ENCODE measurements at places on chromosomes 5 and 9.

DNA sequence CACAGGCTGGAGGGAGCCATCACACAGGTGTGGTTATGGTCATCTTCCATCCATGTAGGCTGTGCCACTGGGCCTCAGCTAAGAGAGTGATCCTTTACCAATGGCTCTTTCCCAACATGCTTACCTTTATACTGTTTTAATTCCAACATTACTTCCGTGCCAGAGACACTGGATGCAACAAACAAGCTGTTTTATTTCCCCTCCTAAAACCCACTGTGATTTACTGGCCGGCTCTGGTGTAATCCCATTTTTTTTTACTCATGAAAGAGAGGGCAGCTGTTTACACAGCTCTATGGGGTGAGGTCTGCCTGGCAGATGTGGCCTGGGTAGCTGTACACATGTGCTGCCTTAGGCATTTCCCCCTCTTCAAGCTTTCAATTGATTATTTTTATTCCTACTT is 58.5 kb downstream of the MACROH2A1 start:
- DNase-seq: no peak

GRCh38 chr5:18687429-18687828 is 1053.2 kb downstream of the TAF11L14 start:
- DNase-seq: no peak

DNA sequence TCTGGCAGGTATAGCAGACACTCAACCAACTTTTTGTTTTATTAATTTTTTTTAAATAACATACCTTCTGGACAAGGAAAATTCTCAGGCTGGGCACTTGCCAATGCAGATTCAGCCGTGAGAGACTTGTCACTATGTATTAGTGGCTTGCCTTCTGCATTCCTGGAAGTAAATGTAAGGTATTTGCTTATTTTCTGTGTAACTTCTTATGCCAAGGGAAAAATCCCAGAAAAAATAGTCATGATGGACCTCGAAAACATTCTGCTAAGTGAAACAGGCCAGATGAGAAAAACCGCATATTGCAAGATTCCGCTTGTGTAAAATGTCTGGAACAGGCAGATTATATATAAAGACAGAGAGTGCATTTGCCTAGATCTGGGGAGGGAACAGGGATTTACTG is 260.3 kb upstream of the DAPK1 start:
- DNase-seq: no peak

- DNase-seq: no peak
These were observed 81.1 kb upstream of the TNFAIP8 start for GRCh38 chr5:119274767-119275130.

DNA sequence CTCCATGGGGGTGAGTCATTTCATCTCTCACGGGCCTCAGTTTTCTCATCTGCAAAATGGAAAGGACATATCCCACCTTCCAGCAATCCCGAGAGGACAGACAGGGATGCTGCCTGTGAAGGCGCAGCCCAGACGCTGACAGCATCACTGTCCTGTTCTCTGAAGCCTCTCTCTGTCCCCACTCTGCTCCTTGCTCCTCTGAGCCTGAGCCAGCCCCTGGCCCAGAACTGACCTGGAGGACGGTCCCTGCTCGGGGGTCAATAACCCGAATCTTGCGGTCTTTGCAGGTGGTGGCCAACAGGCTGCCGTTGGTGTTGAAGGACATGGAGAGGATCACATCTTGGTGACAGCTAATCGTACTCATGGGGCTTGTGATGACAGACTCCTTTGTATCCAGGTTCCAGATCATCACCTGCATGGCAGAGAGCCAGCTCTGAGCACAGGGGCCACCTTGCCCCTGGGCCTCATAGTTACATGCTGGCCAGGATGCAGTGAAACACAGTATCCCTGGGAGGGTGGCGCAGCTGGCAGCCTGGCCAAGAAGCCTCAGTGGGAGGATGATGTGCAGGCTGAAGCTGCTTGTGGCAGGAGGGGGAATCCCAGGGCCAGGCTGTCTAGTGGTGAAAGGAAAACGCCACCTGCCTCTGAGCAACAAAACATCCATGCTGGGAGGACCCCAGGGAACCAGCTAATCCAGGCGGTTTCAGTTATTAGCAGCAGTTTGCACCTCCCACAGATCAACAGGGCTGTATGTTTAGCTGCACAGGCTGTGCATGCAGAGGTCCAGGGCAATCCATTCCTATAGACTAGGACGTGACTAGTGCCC is 14.0 kb upstream of the TRIM14 start:
- no peak for DNase-seq

- no peak for DNase-seq
These were observed 23.2 kb downstream of the PRDM6 start for GRCh38 chr5:123112196-123112595.

DNA sequence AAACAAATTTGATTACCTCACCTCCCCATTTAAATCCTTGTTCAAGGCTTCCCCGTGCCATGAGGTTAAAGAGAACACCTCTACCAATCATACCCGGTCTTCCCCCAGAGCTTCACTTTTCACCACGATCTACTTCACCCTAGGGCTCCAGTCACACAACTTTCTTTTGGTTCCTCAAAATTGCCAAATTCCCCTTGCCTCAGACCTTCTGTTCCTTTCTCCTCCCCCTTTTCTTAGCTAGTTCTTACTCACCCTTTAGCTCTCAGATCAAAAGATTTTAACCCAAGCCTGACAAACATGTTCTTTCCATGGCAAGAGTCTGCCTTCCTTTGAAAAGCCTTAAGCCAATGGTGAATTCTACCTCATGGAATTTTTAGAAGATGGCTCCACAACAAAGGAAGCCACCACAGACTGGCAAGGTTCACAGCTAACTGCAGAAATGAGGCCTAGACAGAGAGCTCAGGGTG is 56.7 kb downstream of the MAPKAP1 start:
- DNase-seq: no peak

GRCh38 chr5:9499498-9499876 is 46.4 kb downstream of the SEMA5A start:
- DNase-seq: no peak

- DNase-seq: no peak
These were observed 800 bp downstream of the AMBP start for GRCh38 chr9:114077162-114077837.

- DNase-seq: no peak
These were observed 96.5 kb downstream of the PPARGC1B start for GRCh38 chr5:149826574-149826973.

- DNase-seq: no peak
These were observed 2.7 kb downstream of the PRDM12 start for GRCh38 chr9:130667120-130667435.

- DNase-seq: no peak
These were observed 11.4 kb upstream of the ASS1 start for GRCh38 chr9:130433168-130433946.

DNA sequence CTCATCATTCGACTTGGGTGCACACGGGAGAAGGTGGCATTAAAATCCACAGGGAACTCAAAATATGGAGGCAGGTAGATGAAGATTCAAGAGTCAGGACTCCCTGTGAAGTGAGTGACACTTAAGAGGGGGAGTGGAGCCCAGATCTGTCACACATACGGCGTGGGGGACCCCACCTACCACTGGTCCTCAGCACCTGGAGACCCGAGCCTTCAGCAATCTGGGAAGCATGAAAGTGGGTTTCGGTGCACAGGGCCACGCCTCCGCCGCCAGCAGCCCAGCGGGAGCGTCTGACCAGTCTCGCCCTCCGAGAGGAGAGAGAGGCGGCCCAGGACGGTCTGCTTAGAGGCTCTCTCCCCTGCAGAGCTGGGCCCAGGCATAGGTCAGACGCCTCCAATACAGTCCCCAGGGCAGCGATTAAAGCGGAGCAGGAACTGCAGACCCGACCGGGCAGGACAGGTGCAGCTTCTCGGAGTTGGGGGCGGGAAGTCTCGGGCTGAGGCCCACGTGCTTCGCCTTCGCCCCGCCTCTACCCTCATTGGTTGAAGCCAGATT is 639 bp upstream of the SLC2A8 start:
- no peak for DNase-seq

GRCh38 chr5:95153511-95153910 is 131.4 kb downstream of the MCTP1 start:
- no peak for DNase-seq

DNA sequence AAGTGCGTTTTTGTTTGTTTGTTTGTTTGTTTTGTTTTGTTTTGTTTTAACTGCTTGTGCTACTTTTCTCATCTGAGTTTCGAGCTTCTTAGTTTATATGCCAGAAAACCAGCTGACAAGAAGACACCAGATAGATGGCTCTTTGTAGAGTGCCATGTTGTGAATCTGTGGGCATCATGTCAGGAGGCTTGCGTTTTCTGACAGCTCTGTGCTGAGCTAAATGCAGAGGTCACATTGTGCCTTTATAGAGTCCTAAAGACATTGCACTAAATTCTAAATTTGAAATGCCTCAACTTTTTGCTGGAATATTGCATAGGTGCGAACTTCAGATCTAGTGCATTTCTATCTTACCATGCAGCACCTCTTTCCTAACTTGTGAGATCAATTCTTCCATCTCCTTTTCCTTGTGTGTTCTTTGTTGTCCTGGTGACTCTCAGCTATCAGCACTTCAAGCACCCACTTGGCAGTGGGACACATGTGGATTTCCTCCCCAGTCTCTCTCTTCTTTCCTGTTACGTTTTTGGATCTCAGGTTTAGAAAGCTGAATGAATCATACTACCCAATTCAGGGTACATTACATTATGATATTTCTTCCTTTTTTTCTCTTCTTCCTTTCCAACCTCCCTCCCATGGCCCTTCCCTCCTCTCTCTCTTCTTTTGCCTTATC is 379.0 kb upstream of the RPS23 start:
- no peak for DNase-seq

GRCh38 chr5:1254196-1254595 is 29.0 kb downstream of the SLC6A18 start:
- no peak for DNase-seq

GRCh38 chr5:129460936-129461710 is 1.0 kb downstream of the ADAMTS19 start:
- DNase-seq: peak; percentile 33

GRCh38 chr5:169499990-169500505 is 83.5 kb upstream of the SPDL1 start:
- DNase-seq: no peak

DNA sequence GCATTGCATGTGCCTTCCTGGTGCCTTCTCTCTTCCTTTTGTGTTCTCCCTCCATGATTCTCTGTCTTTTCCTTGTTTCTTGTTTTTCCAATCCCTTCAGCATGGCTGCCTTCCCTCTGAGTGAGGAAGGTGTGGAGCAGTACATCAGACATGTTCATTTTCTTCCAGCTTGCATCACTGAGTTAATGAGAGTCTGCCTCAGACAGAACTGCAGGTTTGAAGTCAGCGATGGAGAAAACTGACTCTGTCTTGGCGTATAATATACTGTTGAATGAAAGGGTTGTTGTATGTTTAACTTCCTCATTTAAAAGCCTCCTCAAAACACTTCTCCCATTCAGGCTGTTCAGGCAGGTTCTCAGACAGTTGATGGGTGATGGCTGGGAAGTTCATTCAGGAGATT is 129.3 kb downstream of the KDM4C start:
- no peak for DNase-seq

- DNase-seq: no peak
These were observed 545.3 kb upstream of the PTPRD start for GRCh38 chr9:11158063-11158462.

DNA sequence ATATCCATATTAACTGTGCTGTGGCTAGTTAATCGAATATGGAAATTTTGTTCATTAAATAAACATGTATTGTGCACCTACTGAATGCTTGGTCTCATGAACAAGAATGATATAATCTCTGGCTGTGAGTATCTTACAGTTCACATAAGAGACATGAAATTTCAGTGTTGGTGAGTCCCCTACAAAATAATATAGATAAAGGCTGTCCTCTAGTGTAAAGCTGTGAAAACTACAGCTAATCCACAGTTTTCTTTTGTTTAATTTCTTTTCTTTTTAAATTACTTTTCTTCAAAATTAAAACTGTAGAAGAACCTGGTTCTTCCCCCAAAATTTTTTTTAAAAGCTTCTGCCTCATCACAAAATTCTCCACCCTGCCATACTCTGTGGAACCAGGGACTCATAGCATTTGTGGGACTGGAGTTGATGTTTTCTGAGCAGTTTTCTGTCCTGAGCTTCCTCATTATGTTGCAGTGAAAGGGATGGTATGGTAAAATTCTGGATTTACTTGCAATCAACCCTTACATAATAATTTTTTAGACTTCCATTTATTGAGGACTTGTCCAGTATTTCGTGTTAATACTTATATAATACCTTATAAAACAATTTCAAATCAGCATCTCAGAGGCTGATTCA is 135.0 kb downstream of the STK32A start:
- DNase-seq: no peak

DNA sequence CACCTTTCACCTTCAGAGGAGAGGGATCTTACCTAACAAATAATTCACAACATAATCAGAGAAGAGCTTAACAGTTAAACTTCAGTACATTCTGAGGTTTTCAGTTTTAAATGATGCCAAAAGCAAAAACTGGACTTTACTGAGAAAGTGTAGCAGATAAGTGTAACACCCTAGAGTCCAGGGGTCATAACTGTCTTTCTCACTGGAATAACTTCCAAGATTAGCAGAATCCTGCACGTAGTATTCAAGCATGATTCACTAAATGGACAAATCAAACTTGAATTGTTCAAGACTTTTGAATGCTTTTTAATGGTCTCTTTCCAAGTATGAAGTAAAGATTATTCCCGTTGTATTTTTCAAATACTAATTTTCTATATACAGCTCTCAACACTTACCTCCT is 180.1 kb upstream of the NREP start:
- no peak for DNase-seq

DNA sequence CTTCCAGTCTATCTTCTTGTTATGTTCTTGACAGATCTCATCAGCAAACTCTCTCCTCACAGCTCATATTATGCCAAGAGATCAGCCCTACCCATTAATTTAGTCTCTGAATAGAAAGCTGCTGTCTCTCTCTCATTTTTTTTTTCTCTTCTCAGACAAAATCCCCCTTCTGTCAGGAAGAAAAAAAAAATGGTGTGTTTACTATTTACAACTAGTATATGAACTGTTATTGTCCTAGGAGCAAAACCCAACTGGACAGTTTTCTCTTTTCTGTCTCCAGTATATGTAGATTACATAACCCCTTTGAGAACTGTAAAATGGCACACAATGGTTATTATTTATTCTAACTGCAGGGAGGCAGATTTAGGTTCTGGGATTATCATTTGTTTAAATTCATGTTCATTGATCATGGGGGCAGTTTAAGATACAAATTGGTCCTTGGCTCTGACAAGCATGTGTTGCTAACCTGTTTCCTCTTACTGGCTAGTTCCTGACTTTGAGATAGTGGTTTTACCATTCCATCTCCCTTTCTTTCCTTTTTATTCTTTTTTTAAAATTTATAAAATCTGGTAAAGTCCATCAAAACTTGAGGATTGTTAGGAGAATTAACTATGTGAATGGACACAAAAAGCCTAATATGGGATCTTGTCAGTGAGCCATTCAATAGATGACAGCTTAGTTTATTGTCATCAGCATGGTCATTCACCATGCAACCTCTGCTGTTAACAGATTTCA is 210.0 kb upstream of the PAPPA start:
- no peak for DNase-seq
